ENCODE measurements at places on chromosomes 5 and 9. TPM values are rescaled to one million over a fixed set of nuclear protein-coding genes. Genes with fewer than 3 reads are reported as not detected.

MPDZ gene
- 49.6 TPM for total RNA-seq

SLC12A7 gene
- 23.2 TPM for total RNA-seq

ADAMTS19 gene
- total RNA-seq: 3.4 TPM

GABRA6 gene
- total RNA-seq: not detected

NR4A3 gene
- 71.0 TPM for total RNA-seq

CATSPER3 gene
- total RNA-seq: 0.38 TPM

TBC1D2 gene
- total RNA-seq: 4.7 TPM

FBN2 gene
- 0.60 TPM for total RNA-seq

GIN1 gene
- 2.0 TPM for total RNA-seq

ZNF300 gene
- 5.9 TPM for total RNA-seq

WDR38 gene
- total RNA-seq: not detected

PRDM12 gene
- not detected for total RNA-seq

ADAMTS16 gene
- 32.7 TPM for total RNA-seq

C7 gene
- total RNA-seq: 1,224 TPM

CDH9 gene
- not detected for total RNA-seq

SLC25A25 gene
- total RNA-seq: 30.9 TPM

BTNL8 gene
- total RNA-seq: 0.24 TPM

TAF11L10 gene
- total RNA-seq: not detected

CBY3 gene
- not detected for total RNA-seq

ZNF622 gene
- 20.9 TPM for total RNA-seq

CYSRT1 gene
- total RNA-seq: not detected

BAAT gene
- not detected for total RNA-seq

SEMA5A gene
- total RNA-seq: 4.3 TPM

IL13 gene
- not detected for total RNA-seq

Data from ovary (tissue), 10 donors.